ENCODE measurements at places on chromosomes 13 and 19.

- H3K27me3 ChIP-seq: no peaks in the 10 kb centered on the region
- no peak overlapping the region for H3K4me3 ChIP-seq
- H3K4me1 ChIP-seq: no peaks in the 10 kb centered on the region
- H3K36me3 ChIP-seq: no peaks in the 10 kb centered on the region
- H3K27ac ChIP-seq: no peak overlapping the region
Measured at GRCh38 chr13:31805841-31806240, 66.5 kb downstream of the RXFP2 start.

DNA sequence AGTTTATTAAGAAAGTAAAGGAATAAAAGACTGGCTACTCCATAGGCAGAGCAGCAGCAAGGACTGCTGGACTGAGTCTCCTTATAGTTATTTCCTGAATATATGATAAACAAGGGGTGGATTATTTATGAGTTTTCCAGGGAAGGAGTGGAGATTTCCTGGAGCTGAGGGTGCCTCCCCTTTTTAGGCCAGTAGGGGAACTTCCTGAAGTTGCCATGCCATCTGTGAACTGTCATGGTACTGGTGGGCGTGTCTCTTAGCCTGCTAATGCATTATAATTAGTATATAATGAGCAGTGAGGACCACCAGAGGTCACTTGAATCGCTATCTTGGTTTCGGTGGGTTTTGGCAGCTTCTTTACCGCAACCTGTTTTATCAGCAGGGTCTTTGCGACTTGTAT is 13.5 kb downstream of the ZSCAN5A start:
- no peaks in the 10 kb centered on the region for H3K36me3 ChIP-seq
- no peaks in the 10 kb centered on the region for H3K4me1 ChIP-seq
- no peaks in the 10 kb centered on the region for H3K27me3 ChIP-seq
- no peak for DNase-seq

- H3K36me3 ChIP-seq: no peaks in the 10 kb centered on the region
- H3K4me3 ChIP-seq: peak overlapping the region; percentile 26
- peak overlapping the region; percentile 93 for H3K27ac ChIP-seq
- peaks cover 3% of the 10 kb centered on the region for H3K4me1 ChIP-seq
Measured at GRCh38 chr19:6092329-6093286, 17.7 kb downstream of the RFX2 start.

DNA sequence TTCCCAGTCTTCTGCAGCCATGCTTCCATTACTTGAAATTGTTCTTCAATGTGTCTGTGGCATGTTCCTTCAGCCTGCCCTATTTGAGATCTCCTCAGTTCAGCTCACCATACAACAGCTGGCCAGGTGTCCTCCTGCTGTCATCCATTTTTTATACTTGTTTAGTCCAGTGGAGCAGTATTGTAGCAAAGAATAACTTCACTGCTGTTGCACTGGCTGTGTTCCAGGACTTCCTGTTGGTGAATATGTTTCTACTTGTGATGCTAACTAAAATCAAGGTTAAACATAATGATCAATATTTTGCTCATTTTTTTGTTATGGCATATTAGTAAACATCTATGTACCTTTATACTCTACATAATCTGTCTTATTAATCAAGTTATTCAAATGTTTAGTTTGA is 1394.1 kb downstream of the PCDH9 start:
- H3K4me3 ChIP-seq: no peak overlapping the region
- no peaks in the 10 kb centered on the region for H3K36me3 ChIP-seq
- H3K27me3 ChIP-seq: no peaks in the 10 kb centered on the region
- DNase-seq: no peak

- H3K4me3 ChIP-seq: no peak overlapping the region
- no peaks in the 10 kb centered on the region for H3K27me3 ChIP-seq
- no peak overlapping the region for H3K27ac ChIP-seq
Measured at GRCh38 chr19:28126135-28126898, 1086.6 kb downstream of the UQCRFS1 start.

DNA sequence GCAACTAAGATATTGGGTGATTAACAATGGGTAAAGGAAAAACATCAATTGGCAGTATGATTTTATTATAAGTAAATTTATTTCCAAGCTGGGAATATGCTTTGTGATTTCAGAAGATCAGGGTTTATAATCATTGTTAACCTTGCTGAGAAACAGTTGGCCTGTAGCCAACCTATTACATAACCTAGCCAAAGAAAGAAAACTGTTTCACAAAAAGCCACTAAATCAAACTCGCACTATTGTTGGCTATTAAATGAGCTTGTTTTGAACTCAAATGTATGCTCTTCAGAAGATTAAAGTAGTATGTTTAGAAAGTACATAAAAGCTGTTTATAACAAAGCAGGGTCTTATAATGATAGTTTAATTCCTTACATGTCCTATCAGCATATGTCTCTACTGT is 151.7 kb downstream of the LHFPL6 start:
- no peaks in the 10 kb centered on the region for H3K36me3 ChIP-seq
- H3K27ac ChIP-seq: no peak overlapping the region
- DNase-seq: no peak
- H3K4me3 ChIP-seq: no peak overlapping the region

DNA sequence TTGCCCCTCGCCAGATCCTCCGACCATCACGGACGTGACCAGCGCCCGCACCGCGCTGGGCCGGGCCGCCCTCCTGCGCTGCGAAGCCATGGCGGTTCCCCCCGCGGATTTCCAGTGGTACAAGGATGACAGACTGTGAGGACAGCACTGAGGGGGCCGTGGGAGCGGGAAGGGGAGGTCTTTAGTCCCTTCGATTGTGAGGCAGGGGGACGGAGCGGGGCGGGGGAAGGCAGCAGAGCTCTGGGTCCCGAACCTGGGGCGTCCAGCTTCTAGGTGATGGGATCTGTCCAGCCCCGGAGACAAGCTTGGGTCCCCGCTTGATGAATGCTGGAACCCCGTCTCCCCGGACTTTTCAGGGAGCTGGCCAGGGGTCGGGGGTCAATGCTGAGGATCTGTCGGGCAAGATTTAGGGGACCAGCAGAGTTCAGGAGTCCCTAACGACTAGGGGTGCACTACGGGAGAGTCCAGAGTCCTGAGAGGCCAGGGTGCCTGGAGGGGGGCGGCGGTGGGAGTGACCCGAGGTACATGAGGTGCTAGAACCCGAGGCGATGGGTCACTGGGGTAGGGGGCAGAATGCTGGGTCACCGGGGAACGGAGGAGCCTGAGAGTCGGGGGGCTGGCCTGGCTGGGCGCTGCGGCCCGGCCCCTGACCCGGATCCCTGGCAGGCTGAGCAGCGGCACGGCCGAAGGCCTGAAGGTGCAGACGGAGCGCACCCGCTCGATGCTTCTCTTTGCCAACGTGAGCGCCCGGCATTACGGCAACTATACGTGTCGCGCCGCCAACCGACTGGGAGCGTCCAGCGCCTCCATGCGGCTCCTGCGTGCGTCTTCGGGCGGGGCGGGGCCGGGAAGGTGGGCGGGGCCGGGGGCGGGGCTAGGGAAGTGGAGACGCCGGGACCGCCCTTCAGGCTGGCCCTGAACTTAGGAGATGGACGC is 14.6 kb downstream of the VSIG10L start:
- no peaks in the 10 kb centered on the region for H3K36me3 ChIP-seq
- no peak overlapping the region for H3K27ac ChIP-seq
- H3K4me1 ChIP-seq: no peaks in the 10 kb centered on the region
- peaks cover 36% of the 10 kb centered on the region for H3K27me3 ChIP-seq
- no peak for DNase-seq

- no peaks in the 10 kb centered on the region for H3K4me1 ChIP-seq
- H3K4me3 ChIP-seq: no peak overlapping the region
- DNase-seq: no peak
- H3K27ac ChIP-seq: no peak overlapping the region
- no peaks in the 10 kb centered on the region for H3K27me3 ChIP-seq
Measured at GRCh38 chr13:67519356-67519755, 289.2 kb upstream of the PCDH9 start.

DNA sequence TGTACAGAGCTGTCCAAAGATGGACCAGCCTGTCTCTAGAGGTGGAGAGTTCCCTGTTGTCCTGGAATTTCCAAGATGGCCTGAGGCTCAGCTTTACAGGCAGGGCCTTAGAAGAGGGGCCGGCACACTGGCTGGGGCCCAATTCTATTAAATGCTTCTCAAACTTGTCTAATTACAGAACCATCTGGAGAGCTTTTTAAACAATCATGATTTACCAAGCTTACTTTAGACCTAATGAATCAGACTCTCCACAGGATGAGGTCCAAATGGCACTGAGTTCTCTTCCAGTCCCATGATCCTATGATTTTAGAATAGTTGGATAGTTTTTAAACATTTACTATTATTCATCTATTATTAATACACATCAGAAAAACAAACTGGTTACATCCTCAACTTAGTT is 123.5 kb downstream of the DNAJC3 start:
- DNase-seq: no peak
- no peaks in the 10 kb centered on the region for H3K36me3 ChIP-seq
- H3K27me3 ChIP-seq: no peaks in the 10 kb centered on the region
- H3K4me1 ChIP-seq: no peaks in the 10 kb centered on the region

GRCh38 chr13:80082396-80083080 is 258.4 kb downstream of the SPRY2 start:
- H3K27me3 ChIP-seq: no peaks in the 10 kb centered on the region
- no peaks in the 10 kb centered on the region for H3K36me3 ChIP-seq
- no peak overlapping the region for H3K27ac ChIP-seq
- H3K4me3 ChIP-seq: no peak overlapping the region
- no peaks in the 10 kb centered on the region for H3K4me1 ChIP-seq
- DNase-seq: no peak

DNA sequence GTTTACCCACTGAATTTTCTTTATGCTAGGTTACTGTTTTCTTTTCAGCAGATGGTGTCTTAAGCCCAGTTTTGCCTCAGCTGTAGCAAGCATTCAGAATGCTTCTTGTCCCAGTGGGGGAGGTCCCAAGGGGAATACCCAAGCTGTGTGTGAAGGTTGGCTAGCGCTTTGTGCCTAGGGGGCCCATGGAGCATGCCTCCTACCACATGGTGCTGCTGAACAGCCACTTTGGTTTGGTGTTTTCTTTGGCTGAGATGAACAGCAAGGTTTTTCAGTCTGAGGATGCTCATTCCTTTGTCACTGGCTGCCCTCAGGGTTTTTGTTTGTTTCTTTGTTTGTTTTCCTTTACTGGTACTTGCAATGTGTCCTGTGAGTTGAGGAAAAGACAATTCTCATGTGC is 99.0 kb downstream of the PCDH20 start:
- H3K27me3 ChIP-seq: no peaks in the 10 kb centered on the region
- DNase-seq: no peak

DNA sequence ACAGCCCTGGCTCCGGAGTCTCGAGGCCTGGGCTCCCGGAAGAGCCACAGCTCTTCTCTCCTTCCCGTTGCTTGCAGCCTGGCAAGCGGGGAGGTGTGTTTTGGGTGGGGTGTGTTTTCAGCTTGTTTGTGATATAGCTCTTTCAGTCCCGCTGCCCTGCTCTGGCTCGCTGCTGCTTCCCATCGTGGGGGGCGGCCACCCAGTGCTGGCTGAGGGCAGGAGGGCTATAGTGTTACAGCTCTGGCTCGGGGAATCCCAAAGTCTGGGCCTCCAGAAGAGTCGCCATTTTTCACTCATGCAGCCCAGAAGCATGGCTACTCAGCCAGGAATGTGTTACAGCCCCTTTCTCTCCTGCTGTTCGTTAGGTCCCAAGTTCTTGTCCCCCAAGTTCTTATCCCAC is 2.2 kb upstream of the ZNF256 start:
- no peak for DNase-seq
- no peaks in the 10 kb centered on the region for H3K4me1 ChIP-seq
- H3K4me3 ChIP-seq: no peak overlapping the region
- H3K27me3 ChIP-seq: no peaks in the 10 kb centered on the region

DNA sequence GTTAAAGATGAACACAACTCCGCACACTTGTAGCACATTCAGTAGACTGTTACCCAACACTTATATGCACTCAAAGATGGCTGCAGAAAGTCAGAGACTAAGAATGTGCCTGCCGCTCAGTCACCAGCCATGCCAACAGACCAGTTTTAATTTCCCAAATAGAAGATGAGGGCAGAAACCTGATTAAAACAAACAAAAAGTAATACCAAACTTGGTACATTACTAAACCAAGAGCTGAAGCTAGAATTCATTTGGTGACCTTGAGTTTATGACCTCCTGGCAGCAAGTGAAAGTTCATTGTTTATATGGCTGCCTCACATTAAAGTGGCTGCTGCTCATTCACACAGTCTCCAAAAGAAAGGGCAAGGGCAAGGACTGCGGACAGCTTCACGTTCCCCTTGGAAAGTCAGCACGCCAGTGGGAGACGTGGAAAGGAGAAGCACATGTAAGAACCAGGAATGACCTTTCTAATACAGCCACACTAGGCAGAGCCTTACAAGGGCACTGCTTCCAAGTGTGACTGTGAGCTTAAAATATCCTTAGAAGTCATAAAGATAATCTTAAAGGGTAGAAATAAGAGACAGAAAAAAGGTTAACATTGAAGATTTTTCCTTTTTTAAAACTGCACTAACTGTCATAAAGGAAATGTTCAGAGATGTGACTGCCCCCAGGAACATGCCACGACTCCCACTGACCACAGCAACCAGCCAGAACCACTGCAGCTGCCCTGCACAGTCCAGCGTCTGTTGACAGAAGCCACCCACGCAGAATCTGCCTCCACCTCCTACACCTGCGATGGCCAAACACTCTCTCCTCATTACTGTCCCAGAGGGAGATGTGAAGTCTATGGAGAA is 73.5 kb downstream of the STK24 start:
- no peaks in the 10 kb centered on the region for H3K36me3 ChIP-seq
- H3K4me1 ChIP-seq: peaks cover 24% of the 10 kb centered on the region
- DNase-seq: no peak
- H3K4me3 ChIP-seq: no peak overlapping the region
- no peaks in the 10 kb centered on the region for H3K27me3 ChIP-seq

- H3K36me3 ChIP-seq: no peaks in the 10 kb centered on the region
- DNase-seq: no peak
- no peaks in the 10 kb centered on the region for H3K27me3 ChIP-seq
- H3K4me1 ChIP-seq: no peaks in the 10 kb centered on the region
- no peak overlapping the region for H3K4me3 ChIP-seq
Measured at GRCh38 chr13:63514886-63515285, 2099.2 kb upstream of the PCDH20 start.

DNA sequence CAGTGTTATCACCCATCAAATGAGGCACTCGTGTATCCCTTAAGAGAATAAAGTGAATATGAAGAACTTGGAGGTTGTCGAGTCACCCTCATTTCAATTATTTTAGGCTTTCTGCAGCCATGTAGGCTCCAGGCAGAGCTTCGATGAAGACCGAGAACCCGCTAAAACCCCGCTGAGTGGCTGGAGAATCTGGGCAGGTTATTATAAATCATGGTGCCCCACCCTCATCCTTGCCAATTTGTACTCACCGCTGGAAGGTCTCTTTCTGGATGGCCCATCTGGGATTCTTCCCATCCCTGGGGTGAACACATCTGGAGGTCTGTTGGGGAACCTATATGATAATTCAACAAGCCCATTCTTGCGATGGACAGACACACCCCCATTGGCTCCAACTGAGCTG is 190.8 kb downstream of the ZNF536 start:
- no peak overlapping the region for H3K4me3 ChIP-seq
- no peaks in the 10 kb centered on the region for H3K4me1 ChIP-seq
- DNase-seq: no peak
- H3K27me3 ChIP-seq: no peaks in the 10 kb centered on the region
- no peak overlapping the region for H3K27ac ChIP-seq
- no peaks in the 10 kb centered on the region for H3K36me3 ChIP-seq

All from uterus (tissue), 4 donors.